Right renal cortex interstitium (tissue), 3 donors: ENCODE measurements at places on chromosomes 3 and 15. TPM values are rescaled to one million over a fixed set of nuclear protein-coding genes. Genes with fewer than 3 reads are reported as not detected.

DNA sequence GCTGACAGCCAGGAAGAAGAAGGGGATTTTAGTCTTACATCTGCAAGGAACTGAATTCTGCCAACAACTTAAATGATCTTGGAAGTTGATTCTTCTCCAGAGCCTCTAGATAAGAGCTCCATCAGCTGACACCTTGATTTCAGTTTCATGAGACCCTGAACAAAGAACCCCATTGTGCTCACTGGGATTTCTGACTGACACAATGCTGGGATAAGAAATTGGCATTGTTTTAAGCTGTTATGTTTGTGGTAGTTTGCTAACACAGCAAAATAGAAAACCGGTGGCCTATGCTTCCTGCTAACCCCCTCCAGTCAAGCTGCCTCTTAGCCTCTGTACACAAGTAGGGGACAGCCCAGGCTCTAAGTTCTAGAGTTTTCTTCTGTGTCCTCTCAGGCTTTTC, 36.2 kb downstream of the MASP1 start:
- no peak for DNase-seq

- no peak for DNase-seq
These were observed 295.8 kb downstream of the GBE1 start for GRCh38 chr3:81465510-81466200.

Gene CCK
- polyA plus RNA-seq: 0.11 TPM

- no peak for DNase-seq
These were observed 8.6 kb downstream of the GABRR3 start for GRCh38 chr3:98026425-98027084.

- DNase-seq: no peak
These were observed 68.2 kb downstream of the POLQ start for GRCh38 chr3:121477589-121477988.
